Kidney tubule cell (primary cell): ENCODE measurements at places on chromosomes 3 and 15.

GRCh38 chr3:142817897-142818296, 71.0 kb downstream of the PCOLCE2 start:
- no peak for DNase-seq

- peak; percentile 76 for DNase-seq
These were observed 45.0 kb downstream of the CCR1 start for GRCh38 chr3:46162975-46163555.

GRCh38 chr3:79985816-79986215, 218.0 kb upstream of the ROBO1 start:
- no peak for DNase-seq

GRCh38 chr3:27800261-27800660, 78.1 kb upstream of the EOMES start:
- DNase-seq, result no peak

DNA sequence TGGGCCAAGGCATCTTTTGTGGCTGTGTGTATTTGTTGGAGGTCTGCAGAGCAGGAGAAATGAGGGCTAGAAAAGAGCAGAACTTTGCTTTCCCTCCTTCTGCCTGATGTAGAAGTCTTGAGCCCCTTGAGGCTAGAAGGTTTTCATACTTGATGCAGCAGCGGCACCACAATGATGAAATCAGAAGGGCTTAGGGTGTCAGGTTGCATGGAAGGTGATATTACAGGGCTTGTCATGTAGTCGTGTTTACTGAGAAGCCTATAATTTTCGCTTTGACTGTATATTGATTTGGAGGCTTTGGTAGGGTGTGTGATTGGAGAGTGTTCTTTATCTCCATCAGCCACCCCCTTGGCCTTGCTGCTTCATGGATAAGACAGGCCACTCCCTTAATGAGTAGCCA, 339.8 kb downstream of the THSD4 start:
- DNase-seq, result no peak

- DNase-seq, result no peak
These were observed 35.1 kb downstream of the EIF2AK4 start for GRCh38 chr15:39969002-39969394.

DNA sequence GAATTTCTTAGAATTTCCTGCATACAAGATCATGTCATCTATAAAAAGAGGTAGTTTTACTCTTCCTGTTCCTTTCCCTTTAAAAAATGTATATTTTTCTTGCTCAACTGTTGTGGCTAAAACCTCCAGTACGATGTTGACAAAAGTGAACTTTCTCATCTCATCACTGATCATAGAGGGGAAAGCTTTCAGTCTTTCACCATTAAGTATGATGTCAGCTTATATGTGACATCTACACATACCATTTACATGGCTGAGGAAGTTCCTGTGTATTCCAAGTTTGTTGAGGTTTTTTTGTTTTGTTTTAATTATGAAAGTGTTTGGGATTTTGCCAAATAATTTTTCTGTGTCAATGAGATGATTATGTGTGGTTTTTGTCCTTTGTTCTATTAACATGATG, 173.6 kb downstream of the PLD1 start:
- DNase-seq, result no peak

- peak; percentile 35 for DNase-seq
These were observed 88.5 kb downstream of the XXYLT1 start for GRCh38 chr3:195182470-195182795.

DNA sequence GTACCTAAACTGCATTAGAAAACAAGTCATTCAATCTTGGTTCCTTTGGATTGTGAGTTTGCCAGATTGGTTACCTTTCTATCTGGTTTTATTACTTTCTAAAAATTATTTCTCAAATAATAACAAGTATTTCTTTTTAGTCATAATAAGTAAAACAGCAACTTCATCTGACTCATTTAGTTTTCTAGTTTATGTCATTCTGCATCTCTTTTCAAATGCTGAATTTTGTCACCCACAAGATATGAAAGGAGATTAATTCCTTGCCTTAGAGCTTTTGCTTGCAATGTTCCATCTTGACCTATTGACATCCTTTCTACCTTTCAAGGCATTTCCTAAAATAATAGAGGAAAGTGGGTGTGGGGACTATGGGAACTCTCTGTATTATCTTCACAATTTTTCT, 253.6 kb upstream of the PEX5L start:
- no peak for DNase-seq

GRCh38 chr15:53611145-53611920, 148.1 kb downstream of the WDR72 start:
- DNase-seq, result peak; percentile 64

GRCh38 chr3:119073258-119074001, 38.8 kb upstream of the IGSF11 start:
- DNase-seq, result no peak

GRCh38 chr3:149356044-149356592, 21.3 kb downstream of the TM4SF1 start:
- no peak for DNase-seq

GRCh38 chr3:106629215-106629832, 747.9 kb upstream of the CCDC54 start:
- no peak for DNase-seq

DNA sequence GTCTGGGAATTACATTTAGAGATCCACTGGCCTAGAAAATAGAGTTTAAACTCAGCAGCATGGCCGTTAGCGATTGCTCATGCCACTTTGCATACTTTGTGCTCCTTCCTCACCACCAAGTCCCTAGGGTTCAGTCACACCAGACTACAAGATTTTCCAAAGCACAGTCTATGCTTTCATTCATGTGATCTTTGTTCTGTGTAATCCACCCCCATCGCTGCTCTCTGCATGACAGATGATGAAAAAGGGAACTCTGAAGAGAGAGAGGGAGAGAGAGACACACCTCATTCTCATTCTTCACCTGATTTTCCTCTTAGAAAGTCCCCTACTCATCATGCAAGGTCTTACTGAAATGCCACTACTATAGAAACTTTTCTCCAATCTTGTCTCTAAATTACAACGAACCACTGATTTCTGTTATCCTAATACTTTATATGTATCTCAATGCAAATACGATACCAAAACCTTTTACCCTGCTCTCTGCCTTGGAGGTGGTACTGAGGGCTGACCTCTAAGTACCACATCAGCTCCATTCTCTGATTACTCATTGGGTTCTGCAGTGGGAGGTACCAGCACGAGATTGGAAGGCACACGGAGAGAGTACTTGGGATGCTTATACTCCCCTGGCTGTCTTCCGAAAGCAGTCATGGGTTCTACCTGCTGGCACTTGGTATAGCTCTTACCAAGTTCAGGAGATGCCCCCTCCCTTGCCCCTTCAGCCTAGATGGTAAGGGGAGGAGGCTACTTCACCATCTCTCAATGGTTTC, 1.1 kb upstream of the PARP15 start:
- no peak for DNase-seq

DNA sequence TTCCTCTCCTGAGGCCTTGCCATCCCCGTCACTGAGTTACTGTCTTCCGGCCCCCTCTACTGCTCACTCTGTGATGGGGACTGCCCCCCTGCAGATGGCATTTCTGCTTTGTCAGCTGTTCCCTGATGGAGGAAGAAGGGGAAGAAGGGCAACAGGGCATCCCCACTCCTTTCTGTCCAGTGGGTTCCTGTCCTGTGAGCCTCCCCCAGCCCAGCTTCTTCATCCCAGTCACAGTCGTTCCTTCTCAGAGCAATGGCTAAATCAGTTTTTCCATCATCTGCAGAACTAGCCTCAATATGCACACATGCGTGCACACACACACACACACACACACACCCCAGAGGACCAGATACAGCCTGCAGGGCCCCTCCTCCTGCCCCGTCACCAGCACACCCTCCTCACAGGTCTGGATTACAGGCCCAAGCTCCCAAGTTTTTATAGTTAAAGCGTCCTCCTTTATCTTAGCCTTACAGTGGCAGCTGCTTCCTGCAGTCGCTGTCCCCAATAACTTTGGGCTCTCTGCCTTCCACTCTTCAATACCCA, 21.4 kb downstream of the ALDH1L1 start:
- DNase-seq, result no peak

- no peak for DNase-seq
These were observed 48.7 kb downstream of the MYO5C start for GRCh38 chr15:52246686-52247431.

- no peak for DNase-seq
These were observed 93.2 kb upstream of the ARHGEF3 start for GRCh38 chr3:56894881-56895431.

GRCh38 chr3:84066915-84067314, 891.9 kb upstream of the CADM2 start:
- DNase-seq, result no peak

DNA sequence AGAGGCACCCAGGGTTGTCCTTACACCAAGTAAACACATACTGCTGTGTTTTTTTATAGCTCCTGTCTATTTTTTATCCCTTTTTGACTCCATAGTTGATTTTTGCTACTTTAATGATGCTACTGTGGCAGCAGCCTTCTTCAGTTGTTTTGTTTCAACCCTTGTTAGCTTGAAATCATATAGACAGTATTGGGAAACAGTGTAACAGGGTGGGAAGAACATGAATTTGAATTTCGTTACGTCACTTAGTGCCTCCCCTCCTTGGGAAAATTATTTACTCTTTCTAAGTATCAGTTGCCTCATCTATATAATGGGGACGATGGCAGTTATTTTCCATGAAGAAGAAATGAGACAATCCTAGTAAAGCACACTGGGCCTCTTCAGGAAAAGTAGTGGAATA, 409.8 kb upstream of the TPRG1 start:
- DNase-seq, result no peak

- no peak for DNase-seq
These were observed 75.1 kb upstream of the PHLDB2 start for GRCh38 chr3:111784001-111784400.

GRCh38 chr15:75947092-75947491, 43.4 kb downstream of the FBXO22 start:
- DNase-seq, result peak; percentile 92

DNA sequence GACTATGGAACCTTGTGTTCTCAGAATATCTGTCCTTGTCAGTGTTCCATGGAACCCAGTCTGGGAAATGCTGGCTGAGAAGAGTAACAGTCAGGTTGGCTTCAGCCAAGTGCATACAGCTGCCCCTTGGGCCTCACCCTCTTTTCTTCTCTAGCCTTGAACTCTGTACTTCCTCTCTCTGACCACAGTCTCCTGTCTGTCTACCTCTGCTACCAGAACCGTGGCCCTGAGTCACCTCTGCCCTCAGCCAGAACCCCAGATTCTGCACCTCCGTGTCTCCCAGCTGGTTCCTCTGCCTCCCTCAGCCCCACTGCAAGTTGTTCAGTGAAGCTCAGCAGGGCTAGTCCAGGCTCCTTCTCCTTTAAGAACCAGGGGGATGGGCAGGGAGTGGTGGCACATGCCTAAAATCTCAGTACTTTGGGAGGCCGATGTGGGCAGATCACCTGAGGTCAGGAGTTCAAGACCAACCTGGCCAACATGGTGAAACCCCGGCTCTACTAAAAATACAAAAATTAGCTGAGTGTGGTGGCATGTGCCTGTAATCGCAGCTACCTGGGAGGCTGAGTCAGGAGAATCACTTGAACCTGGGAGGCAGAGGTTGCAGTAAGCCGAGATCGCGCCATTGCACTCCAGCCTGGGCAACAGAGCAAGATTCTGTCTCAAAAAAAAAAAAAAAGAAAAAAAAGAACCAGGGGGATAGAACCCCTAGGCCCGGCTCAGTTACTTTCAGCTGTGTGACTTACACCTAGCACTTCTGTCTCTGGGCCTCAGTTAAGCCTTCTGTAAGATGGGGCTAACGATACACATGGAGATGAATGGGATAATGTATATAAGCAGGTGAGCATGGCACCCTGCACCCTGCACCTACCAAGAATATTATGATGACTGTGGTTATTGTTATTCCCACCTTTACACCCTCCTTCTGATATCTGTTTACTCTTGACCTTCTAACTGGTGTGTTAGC, 24.3 kb upstream of the TATDN2 start:
- DNase-seq, result peak; percentile 72

- no peak for DNase-seq
These were observed 11.2 kb downstream of the SH2D7 start for GRCh38 chr15:78103406-78104118.

GRCh38 chr15:96334705-96335410, 4.4 kb downstream of the NR2F2 start:
- no peak for DNase-seq

- no peak for DNase-seq
These were observed 1.2 kb downstream of the UBP1 start for GRCh38 chr3:33438881-33439545.

GRCh38 chr3:24764236-24764915, 269.7 kb upstream of the THRB start:
- DNase-seq, result no peak

DNA sequence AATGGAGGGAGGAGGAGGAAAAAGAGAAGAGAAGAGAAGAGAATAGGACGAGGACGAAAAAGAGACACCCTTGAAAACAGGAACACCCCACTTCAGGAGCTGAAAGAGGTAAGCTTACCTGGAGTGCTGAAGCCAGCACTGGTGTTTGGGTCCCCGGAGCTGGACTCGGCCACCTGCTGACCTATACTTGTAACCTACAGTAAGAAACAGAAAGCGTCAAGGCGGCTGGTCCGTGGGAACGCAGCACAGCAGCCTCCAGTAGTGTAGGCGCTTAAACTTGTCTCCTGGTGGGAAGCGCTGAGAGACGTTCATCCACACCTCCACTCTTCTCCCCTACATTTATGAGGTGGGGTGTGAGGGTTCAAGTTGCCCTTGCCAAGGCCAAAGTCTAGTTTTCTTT, 141.0 kb downstream of the NSMCE3 start:
- no peak for DNase-seq

- no peak for DNase-seq
These were observed 498.5 kb upstream of the GBE1 start for GRCh38 chr3:82259994-82260393.

GRCh38 chr3:139468399-139468798, 7.9 kb downstream of the RBP2 start:
- no peak for DNase-seq

- no peak for DNase-seq
These were observed 1.5 kb downstream of the BRK1 start for GRCh38 chr3:10116928-10117327.

- peak; percentile 67 for DNase-seq
These were observed 9.7 kb downstream of the NTRK3 start for GRCh38 chr15:88246666-88247446.
